Left cardiac atrium (tissue), 4 donors: ENCODE measurements at places on chromosomes 1 and 21. TPM values are rescaled to one million over a fixed set of nuclear protein-coding genes. Genes with fewer than 3 reads are reported as not detected.

DNA sequence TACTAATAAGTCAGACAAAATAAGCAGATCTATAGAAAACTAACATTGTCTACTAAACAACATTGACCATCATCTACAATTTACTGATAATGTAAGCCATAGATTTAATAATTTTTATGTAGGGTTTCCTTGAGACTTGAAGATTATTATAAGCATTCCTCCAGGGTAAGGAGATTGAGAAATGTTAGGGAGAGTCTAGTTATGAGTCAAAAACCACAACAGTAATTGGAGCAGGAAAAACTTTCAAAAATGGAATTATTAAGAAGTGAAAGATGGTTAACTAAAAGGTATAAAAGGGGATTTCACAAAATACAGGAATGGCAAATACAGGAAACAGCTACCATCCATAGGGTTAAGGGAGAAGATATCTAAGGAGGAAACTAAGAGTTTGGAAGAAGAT is 12.4 kb upstream of the UHMK1 start:
- DNase-seq = no peak

- no peak for DNase-seq
Measured at GRCh38 chr1:11999236-11999635, 19.0 kb downstream of the MFN2 start.

- DNase-seq = no peak
Measured at GRCh38 chr1:154957091-154957657, 1.3 kb upstream of the PBXIP1 start.

Gene BPNT1
- total RNA-seq = 13.9 TPM

- no peak for DNase-seq
Measured at GRCh38 chr1:94723894-94724293, 96.3 kb upstream of the SLC44A3 start.

DNA sequence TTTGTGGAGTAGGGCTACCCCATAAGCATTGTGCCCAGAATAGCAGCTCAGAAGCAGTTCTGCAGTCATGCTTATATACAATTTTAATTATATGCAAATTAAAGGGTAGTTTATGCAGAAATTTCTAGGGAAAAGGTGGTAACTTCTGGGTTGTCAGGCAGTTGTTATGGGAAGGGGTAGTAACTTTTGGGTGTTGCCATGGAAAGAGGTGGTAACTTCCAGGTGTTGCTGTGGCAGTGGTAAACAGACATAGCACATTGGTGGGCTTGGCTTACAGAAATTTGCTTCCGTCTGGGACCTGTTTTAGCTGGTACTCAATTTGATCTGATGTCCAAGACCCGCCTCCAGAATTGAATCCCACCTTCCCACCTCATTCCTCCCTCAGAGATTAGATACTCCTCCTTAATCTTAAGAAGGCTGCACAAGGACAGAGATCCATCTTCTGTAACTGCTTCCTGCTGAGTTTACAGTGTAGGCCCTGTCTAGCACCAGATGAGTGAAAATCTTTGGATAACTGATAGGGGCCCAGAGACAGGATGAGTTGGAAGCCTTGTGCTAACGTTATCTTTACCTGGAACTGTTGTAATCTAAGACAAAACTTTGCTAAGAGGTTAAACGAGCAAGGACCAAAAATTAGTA is 26.7 kb downstream of the SUCO start:
- no peak for DNase-seq

- DNase-seq = no peak
Measured at GRCh38 chr1:183891158-183891856, 86.4 kb downstream of the RGL1 start.

Gene WNT2B
- 4.0 TPM for total RNA-seq

GRCh38 chr1:2930016-2930815 is 91.1 kb upstream of the ACTRT2 start:
- DNase-seq = no peak
